Bronchial epithelial cell (primary cell): ENCODE measurements at places on chromosomes 5 and 9. TPM values are rescaled to one million over a fixed set of nuclear protein-coding genes. Genes with fewer than 3 reads are reported as not detected.

The GAS1 gene
- total RNA-seq, result 1.7 and 2.6 TPM in 2 replicates

The RNF183 gene
- total RNA-seq, result 0.26 and 0.38 TPM in 2 replicates

The SLC25A48 gene
- total RNA-seq, result not detected in 2 replicates

The CCL28 gene
- total RNA-seq, result 1.0 and 1.6 TPM in 2 replicates

The ARHGEF28 gene
- 37.4 and 44.7 TPM in 2 replicates for total RNA-seq

The NUDCD2 gene
- 6.6 and 7.3 TPM in 2 replicates for total RNA-seq

The NUTM2G gene
- total RNA-seq, result not detected in 2 replicates

The SOX30 gene
- total RNA-seq, result under 0.01 TPM in 1 of 2 replicates, not detected in the other

The F2RL2 gene
- under 0.01 TPM in 1 of 2 replicates, not detected in the other for total RNA-seq

The TAF11L6 gene
- total RNA-seq, result not detected in 2 replicates
